Activated CD4-positive, alpha-beta T cell treated with anti-CD3 and anti-CD28 coated beads, Interleukin-2, amount 10 ng/mL, durations not matched to agents 24 days and 14 days (primary cell): ENCODE measurements at places on chromosomes 3 and 15.

GRCh38 chr3:36580716-36581115, 183.6 kb downstream of the DCLK3 start:
- no peak for DNase-seq
- H3K27me3 ChIP-seq: no peaks in the 10 kb centered on the region
- no peaks in the 10 kb centered on the region for H3K36me3 ChIP-seq
- H3K4me3 ChIP-seq: no peak overlapping the region
- no peaks in the 10 kb centered on the region for H3K4me1 ChIP-seq
- H3K27ac ChIP-seq: no peak overlapping the region

DNA sequence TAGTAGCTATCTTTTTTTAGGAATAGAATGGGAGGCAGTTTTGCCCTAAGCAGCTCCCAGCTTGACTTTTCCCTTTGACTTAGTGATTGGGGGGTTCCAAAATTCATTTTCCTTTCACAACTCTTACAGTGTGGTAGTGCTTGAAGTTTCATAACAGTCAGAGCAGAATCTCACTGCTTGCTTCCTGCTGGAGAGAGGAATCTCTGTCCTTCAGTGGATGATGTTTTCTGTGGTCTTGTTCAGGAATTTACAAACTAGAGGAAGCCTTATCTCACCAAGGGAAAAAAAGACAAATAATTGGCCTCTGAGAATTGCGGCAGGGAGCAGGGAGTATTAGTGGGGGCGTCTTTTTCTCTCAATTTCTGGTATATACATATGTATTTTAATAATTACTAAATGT, 326.6 kb upstream of the C2CD4B start:
- no peaks in the 10 kb centered on the region for H3K4me1 ChIP-seq
- no peaks in the 10 kb centered on the region for H3K27me3 ChIP-seq
- no peaks in the 10 kb centered on the region for H3K36me3 ChIP-seq
- DNase-seq: no peak
- H3K4me3 ChIP-seq: no peak overlapping the region

DNA sequence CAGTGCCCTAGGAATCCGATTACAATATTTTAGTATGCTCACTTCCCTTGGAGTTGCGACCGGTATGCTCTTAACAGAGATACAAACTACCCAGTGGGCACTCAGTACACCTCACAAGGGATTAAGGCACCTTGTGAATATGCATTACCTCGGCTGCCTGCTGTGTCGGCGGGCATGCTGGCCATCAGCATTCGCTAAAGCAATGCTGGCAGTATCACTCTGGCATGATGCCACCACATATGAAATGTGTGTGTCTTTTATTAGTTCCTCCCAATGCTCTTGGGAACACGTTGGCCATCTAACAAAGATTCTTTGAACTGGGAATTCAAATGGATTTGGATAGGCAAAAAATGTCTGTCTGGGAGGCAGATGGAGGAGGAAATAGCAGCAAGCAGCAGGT, 67.4 kb upstream of the FOXB1 start:
- peaks cover 38% of the 10 kb centered on the region for H3K27me3 ChIP-seq
- no peaks in the 10 kb centered on the region for H3K4me1 ChIP-seq
- H3K36me3 ChIP-seq: no peaks in the 10 kb centered on the region
- H3K4me3 ChIP-seq: no peak overlapping the region
- H3K27ac ChIP-seq: no peak overlapping the region

- H3K27ac ChIP-seq: no peak overlapping the region
- no peaks in the 10 kb centered on the region for H3K27me3 ChIP-seq
- DNase-seq: no peak
- peaks cover 7% of the 10 kb centered on the region for H3K4me1 ChIP-seq
- H3K4me3 ChIP-seq: no peak overlapping the region
- H3K36me3 ChIP-seq: no peaks in the 10 kb centered on the region
These were observed 112.0 kb downstream of the WNT7A start for GRCh38 chr3:13767896-13768295.

GRCh38 chr3:11019116-11019819, 26.7 kb downstream of the SLC6A1 start:
- H3K27ac ChIP-seq: no peak overlapping the region
- no peaks in the 10 kb centered on the region for H3K4me1 ChIP-seq
- no peak overlapping the region for H3K4me3 ChIP-seq
- DNase-seq: no peak

DNA sequence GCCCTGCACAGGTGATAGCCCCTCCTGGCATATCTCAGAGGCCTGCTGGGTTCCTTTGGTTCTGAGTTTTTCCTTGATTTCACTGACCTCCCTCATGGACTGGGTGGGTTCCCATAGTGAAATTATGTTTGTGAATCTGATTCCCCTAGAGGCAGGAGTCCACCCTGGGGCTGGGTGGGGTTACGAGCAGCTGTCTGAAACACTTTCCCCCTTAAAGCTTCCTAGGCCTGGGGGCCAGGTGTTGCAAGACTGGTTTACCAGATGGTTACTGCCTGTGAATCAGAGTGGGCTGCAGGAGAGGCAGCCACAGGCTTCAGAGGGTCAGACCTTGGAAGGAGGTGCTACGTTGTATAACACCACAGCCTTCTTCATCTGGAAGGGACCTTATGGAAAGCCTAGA, 34.3 kb downstream of the IL20RB start:
- H3K4me1 ChIP-seq: peaks cover 5% of the 10 kb centered on the region
- peak; percentile 51 for DNase-seq
- H3K4me3 ChIP-seq: no peak overlapping the region
- H3K27me3 ChIP-seq: no peaks in the 10 kb centered on the region
- H3K27ac ChIP-seq: no peak overlapping the region

- H3K4me1 ChIP-seq: peaks cover 30% of the 10 kb centered on the region
- DNase-seq: no peak
- no peaks in the 10 kb centered on the region for H3K27me3 ChIP-seq
- peaks cover 7% of the 10 kb centered on the region for H3K36me3 ChIP-seq
These were observed 3.1 kb upstream of the ACY1 start for GRCh38 chr3:51980253-51980652.

- no peaks in the 10 kb centered on the region for H3K27me3 ChIP-seq
- peaks cover 12% of the 10 kb centered on the region for H3K36me3 ChIP-seq
- no peak overlapping the region for H3K4me3 ChIP-seq
- DNase-seq: no peak
- no peak overlapping the region for H3K27ac ChIP-seq
These were observed 96.0 kb upstream of the MELTF start for GRCh38 chr3:197125636-197126035.

GRCh38 chr15:61697796-61698195, 362.5 kb downstream of the VPS13C start:
- DNase-seq: no peak
- peaks cover 23% of the 10 kb centered on the region for H3K27me3 ChIP-seq
- no peaks in the 10 kb centered on the region for H3K36me3 ChIP-seq
- no peaks in the 10 kb centered on the region for H3K4me1 ChIP-seq
- no peak overlapping the region for H3K4me3 ChIP-seq
- H3K27ac ChIP-seq: no peak overlapping the region

DNA sequence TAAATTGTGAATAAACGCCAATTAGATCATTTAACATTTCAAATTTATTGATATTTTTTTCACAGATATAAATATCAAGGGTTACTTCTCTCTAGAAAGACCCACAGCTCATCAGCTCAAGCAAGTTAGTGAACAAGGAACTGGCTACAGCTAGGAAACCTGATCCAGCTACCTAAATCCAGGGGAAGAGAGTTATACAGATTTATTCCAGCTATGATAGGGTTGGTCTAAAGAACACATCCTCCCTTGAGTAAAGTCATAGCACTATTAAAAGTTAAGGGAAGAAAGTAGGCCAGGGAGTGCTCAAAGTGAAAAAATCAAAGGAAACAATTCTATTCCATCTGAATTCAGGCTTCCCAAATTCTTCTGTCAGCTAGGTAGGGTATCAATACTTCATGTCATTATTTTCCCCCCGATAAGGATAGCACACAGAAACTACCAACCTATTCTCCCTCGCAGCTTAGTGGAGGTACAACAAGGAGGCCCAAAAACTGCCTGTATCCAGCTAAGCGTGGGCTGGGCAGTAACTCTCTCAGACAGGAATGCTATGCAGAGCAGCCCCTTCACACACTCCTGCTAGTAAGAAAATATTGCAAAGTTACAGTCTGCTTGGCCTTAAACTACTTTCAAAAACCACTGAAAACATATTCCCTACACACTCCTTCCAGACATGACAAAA, 44.0 kb downstream of the DCUN1D1 start:
- H3K4me1 ChIP-seq: peaks cover 9% of the 10 kb centered on the region
- no peak overlapping the region for H3K4me3 ChIP-seq
- H3K27me3 ChIP-seq: no peaks in the 10 kb centered on the region
- H3K36me3 ChIP-seq: peaks cover 19% of the 10 kb centered on the region

DNA sequence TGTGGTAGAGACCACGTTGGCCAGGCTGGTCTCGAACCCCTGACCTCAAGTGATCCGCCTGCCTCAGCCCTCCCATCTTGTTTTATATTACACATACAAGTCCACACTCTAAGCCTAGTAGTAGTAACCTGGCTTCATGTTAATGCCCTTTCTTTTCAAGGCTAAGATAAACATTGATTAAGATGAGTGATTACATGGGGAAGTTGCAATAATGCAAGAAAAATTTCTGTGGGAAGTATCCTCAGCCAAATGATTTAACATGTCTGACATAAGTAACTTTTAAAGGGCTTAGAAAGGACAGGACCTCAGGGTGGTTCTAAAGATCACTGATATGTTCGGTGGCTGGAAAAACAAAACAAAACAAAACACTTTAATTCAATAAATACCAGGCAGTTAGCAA, 72.1 kb downstream of the SFMBT1 start:
- no peak overlapping the region for H3K4me3 ChIP-seq
- peaks cover 4% of the 10 kb centered on the region for H3K36me3 ChIP-seq
- no peak for DNase-seq

DNA sequence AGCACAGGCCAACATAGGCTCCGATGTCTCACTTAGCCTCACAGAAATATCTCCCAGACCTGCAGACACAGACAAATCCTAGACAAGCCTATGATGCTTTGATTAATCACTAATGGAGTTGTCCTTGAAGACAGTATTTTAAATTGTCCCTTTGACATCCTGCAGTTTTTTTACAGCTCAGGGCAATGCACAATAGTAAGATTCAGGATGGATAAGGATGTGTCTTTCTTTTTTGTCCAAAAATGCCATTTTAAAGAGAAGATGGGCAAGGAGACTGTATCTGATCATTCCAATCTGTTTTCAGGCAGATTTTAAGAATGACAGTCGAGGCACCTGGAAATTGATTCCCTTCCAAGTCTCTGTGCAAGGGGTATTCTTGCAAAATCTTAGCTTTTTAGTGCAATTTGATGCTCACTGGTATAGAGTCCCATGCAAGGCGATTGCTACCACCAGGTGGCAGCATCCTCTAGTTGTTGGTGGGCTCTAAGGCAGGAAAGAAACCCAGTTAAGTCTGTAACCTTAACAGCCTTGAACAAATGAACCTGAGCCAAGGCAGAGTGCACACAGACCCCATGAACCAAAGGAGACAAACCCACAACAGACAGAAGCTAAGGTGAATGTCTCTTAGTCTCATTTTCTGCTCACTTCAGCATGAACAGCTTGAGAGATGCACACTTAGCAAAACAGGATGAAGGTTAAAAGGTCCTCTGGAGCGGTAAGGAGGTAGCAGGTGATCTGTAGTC, 51.2 kb upstream of the MINAR1 start:
- H3K27ac ChIP-seq: no peak overlapping the region
- no peaks in the 10 kb centered on the region for H3K36me3 ChIP-seq
- H3K4me3 ChIP-seq: no peak overlapping the region
- DNase-seq: peak; percentile 91
- H3K4me1 ChIP-seq: no peaks in the 10 kb centered on the region

- no peak for DNase-seq
- H3K27me3 ChIP-seq: no peaks in the 10 kb centered on the region
- H3K36me3 ChIP-seq: peaks cover 2% of the 10 kb centered on the region
These were observed 146.5 kb downstream of the XXYLT1 start for GRCh38 chr3:195124378-195124992.

GRCh38 chr3:48190911-48191310, 2.7 kb upstream of the CDC25A start:
- no peak overlapping the region for H3K27ac ChIP-seq
- no peak for DNase-seq
- H3K27me3 ChIP-seq: peaks cover 6% of the 10 kb centered on the region
